Putamen (tissue), 1 donor: ENCODE measurements at places on chromosomes 4 and X.

DNA sequence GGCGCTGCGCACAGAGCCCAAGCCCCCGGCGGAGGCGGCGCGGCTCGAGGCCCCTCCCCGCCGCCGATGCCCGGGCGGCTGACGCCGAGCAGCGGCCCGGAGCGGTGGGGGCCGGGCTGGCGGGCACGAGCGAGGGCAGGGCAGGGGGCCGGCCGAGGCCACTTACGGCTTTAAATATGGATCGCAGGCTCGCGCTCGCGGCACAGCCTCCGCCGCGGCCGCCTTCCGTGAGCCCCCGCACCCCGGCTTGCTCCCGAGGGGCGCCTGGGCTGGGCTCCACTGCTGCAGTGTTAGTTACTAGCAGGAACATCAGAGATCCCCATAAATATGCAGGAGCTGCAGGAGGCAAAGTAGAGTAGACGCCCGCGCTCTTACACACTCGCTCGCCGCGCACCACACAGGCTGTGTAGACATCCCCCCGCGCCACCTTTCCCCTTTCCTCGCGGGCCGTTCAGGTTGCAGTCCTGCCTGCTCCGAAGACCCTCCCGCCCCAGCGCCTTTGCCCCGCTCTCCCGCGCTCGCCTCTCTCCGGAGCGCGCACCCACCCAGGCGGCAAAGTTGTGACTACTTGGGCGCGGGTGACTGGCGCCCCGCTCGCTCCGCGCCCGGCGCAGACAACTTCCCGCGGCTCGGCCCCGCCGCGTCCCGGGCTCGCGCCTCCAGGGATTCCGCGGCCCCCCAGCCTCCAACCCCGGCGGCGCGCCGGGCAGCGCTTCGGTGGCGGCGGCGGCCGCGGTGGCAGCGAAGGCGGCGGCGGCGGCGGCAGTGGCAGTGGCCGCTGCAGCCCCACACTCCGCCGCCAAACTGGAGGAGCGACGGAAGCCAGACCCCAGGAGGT lies 152.0 kb upstream of the SLC4A4 start:
- DNase-seq: peak; percentile 58

DNA sequence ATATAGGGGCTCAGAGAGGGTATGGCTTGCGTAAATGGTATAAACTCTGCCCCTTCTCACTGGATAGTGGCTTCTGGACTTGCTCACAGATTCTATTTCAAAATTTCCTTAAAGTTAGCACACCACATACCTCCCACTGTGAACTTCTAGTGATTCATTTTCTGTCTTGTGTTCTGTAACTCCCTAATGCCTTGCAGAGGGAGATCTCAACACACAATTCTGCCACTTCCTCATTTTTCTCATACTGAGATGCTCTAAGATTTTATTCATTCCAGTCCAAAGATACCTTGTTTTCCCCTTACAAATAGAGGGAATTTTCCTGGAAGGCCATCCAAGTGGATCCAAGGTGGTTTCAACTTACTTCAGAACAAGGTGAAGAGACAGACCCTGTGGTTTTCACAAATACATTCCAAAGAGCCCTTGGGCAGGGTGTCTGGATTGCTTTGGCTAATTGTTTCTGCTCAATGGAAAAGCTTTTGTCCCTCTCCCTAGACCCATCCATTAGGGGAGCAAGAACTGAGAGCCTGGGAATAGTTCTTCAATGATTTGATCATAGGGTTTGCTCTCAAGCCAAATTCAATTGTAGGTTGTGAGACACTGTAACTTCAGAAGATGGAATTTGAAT lies 52.1 kb upstream of the CAPN6 start:
- DNase-seq: no peak

GRCh38 chr4:154741131-154741665 lies 2.6 kb upstream of the LRAT start:
- DNase-seq: no peak

DNA sequence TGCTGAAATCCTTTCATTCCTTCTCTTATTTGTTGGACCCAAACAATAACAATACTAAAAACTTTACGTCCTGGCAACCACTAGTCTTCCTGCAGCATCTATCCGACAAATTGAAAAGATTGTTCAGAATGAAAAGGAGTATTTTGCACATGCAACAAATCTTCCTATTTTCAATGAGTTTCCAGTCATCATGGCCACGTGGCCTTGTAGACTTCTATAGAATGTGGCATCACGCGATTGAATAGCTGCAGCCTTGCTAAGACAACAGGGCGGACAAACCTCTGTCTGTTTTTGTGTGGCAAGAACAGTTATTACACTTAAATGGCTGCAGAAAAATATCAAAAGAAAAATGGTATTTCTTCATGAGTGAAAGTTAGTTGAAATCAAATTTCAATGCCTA lies 297.9 kb upstream of the LCORL start:
- no peak for DNase-seq

DNA sequence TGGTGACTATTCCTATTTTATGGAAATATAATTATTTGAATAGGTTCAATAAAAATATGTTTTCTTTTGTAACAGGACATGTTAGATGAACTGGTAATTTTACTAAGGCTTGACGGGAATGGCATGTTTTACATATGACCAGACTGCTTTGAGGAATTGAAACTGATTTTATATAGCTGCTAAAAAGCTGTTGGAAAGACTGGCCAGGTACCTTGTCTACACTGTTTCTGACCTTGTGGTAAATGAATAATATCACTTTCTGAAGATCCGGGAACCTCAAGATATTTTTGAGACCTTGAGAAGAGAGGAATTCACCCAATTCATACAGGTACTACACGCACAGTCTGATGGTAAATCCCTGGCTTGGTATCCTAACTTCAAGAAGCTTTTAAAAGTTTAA lies 42.1 kb upstream of the USP46 start:
- DNase-seq: no peak

- no peak for DNase-seq
Measured at GRCh38 chr4:158766434-158767044, 2.3 kb upstream of the FNIP2 start.

GRCh38 chr4:94960708-94961107 lies 203.0 kb downstream of the BMPR1B start:
- DNase-seq: no peak

GRCh38 chr4:26299254-26299882 lies 21.4 kb upstream of the RBPJ start:
- DNase-seq: no peak
